Heart left ventricle (tissue), 16 donors: ENCODE measurements at places on chromosomes 7 and 10. TPM values are rescaled to one million over a fixed set of nuclear protein-coding genes. Genes with fewer than 3 reads are reported as not detected.

DNA sequence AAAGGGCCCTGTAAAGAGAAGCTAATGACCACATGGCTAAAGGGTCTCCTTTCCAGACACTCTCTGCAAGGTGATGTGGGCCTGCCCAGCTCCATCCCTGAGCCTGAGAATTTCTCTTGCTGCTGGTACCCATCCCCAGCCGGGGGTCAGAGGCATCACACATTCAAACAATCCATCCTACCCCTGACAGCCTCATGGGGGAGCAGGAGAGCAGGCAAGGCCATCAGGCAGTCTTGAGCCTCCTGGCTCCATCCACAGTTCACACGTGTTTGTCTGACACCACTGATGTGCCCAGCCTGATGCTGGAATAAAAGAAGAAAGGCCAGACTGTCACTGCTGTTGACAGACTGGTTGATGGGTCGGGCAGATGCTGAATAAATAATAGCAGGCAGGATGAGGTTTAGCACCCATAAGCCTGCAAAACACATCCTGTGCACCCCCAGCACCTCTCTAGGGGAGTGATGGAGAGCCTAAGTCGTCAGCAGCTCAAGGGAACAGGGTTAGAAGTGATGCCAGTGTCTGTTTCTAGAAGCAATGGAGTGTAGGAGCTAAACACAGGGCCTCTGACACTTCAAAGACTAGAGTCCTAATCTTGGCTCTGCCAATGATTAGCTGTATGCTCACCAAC is 43.5 kb downstream of the TLL2 start:
- DNase-seq, result peak; percentile 51

GRCh38 chr10:3801558-3802192 is 16.7 kb upstream of the KLF6 start:
- DNase-seq, result peak; percentile 74

Gene ATOH7
- not detected for polyA plus RNA-seq

Gene OR2A1
- 0.04 TPM for polyA plus RNA-seq

Gene SPOCK2
- 16.6 TPM for polyA plus RNA-seq
